ENCODE measurements at places on chromosomes 1 and 21. TPM values are rescaled to one million over a fixed set of nuclear protein-coding genes. Genes with fewer than 3 reads are reported as not detected.

The ANKRD65 gene
- 1.8 TPM for total RNA-seq

- no peaks in the 10 kb centered on the region for H3K27me3 ChIP-seq
- H3K36me3 ChIP-seq = no peaks in the 10 kb centered on the region
- no peak overlapping the region for H3K4me3 ChIP-seq
- peak overlapping the region; percentile 94 for H3K27ac ChIP-seq
- peak; percentile 88 for DNase-seq
- H3K4me1 ChIP-seq = peaks cover 74% of the 10 kb centered on the region
Measured at GRCh38 chr1:234915924-234916675, 212.5 kb downstream of the TOMM20 start.

- no peaks in the 10 kb centered on the region for H3K4me1 ChIP-seq
- no peaks in the 10 kb centered on the region for H3K36me3 ChIP-seq
- H3K27ac ChIP-seq = no peak overlapping the region
- DNase-seq = no peak
- H3K4me3 ChIP-seq = no peak overlapping the region
- H3K27me3 ChIP-seq = no peaks in the 10 kb centered on the region
Measured at GRCh38 chr1:205988585-205988995, 14.6 kb downstream of the RAB7B start.

The CELA2A gene
- total RNA-seq = not detected

DNA sequence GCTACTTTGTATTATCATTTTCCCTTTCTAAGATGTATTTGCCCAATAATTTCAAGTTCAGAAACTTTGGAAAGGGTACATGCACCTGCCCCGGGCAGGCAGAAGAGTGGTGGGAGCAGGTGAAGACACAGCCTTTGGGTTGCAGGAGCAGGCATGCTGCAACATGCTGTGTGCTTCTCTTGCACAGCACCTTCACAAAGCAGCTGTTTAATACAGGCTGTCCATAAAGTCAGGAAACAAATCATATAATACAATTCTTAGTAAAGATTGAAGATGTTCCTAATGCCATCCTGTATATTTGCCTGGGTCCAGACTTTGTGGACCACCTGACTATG lies 182.9 kb downstream of the ZNF281 start:
- no peak overlapping the region for H3K27ac ChIP-seq
- no peak for DNase-seq
- no peak overlapping the region for H3K4me3 ChIP-seq
- H3K36me3 ChIP-seq = no peaks in the 10 kb centered on the region
- H3K27me3 ChIP-seq = no peaks in the 10 kb centered on the region

DNA sequence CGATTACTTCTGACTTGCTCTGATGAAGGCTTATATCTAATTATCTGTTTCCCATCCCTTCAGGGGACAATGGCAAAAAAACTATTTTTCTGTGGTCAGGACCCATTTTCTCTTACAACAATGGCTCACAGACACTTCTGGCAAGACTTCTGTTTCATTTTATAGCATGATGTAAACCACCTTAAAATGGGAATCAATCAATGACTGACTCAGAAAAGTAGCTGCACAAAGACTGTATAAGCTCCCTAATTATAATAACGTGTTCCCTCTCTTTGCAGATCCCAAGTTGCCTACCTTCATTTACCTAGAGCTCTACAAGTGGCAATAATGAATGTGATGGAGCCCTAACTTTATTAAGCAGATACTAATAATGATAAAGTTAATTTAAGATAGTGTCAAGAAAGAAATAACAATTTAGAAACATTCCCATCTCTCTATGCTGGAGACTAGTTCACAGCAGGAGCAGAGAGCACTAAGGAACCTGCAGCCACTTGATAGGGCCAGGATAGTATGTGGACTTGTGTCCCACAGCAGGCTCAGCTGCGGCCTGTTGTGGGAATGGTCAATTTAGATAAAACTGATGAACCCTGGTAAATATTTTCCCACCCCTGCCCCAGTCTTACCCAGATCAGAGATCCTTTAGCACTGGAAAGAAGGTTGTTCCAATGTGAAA lies 538 bp downstream of the GBP2 start:
- peaks cover 15% of the 10 kb centered on the region for H3K4me1 ChIP-seq
- no peaks in the 10 kb centered on the region for H3K27me3 ChIP-seq
- peak overlapping the region; percentile 87 for H3K27ac ChIP-seq
- DNase-seq = no peak

The PLA2G5 gene
- total RNA-seq = not detected

GRCh38 chr1:57007948-57008347 lies 42.1 kb upstream of the C8B start:
- H3K4me1 ChIP-seq = no peaks in the 10 kb centered on the region
- H3K27me3 ChIP-seq = no peaks in the 10 kb centered on the region
- no peak overlapping the region for H3K27ac ChIP-seq

DNA sequence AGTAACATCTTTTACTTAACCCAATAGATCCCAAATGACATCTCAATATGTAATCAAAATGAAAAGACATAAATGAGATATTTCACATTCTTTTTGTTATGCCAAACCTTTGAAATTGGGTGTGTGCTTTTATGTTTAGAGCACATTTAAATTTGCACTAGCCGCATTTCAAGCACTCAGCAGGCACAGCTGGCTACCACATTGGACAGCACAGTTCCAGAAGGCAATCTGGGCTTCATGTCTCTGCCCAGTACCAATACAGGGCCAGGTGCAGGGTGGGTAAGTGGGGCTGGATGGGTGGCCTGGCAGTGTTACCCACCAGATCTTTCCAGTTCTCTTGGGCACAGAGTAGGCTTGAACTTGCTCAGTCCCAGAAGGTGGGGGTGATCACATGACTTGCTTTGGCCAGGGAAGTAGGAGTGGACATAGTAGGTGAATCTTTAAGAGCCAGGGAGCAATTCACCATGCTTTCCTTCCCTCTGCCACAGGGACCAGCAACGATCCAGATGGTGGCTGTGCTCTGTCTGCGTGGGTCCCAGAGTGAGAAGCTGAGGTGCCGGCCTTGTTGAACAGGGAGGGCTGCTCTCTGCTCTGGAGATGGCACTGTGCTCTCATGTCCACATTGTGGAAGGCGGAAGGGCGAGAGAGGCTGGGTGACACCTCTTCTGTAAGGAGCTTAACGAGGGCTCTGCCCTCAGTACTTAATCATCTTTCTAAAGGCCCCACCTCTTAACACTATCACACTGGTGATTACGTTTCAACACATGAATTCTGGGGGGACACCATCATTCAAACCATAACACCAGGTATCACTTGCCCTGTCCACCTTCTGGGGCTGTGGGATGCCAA lies 261.4 kb downstream of the GRIK3 start:
- no peak overlapping the region for H3K27ac ChIP-seq
- H3K36me3 ChIP-seq = no peaks in the 10 kb centered on the region
- no peak overlapping the region for H3K4me3 ChIP-seq
- no peaks in the 10 kb centered on the region for H3K4me1 ChIP-seq
- peaks cover 8% of the 10 kb centered on the region for H3K27me3 ChIP-seq

The CRYAA gene
- total RNA-seq = not detected

DNA sequence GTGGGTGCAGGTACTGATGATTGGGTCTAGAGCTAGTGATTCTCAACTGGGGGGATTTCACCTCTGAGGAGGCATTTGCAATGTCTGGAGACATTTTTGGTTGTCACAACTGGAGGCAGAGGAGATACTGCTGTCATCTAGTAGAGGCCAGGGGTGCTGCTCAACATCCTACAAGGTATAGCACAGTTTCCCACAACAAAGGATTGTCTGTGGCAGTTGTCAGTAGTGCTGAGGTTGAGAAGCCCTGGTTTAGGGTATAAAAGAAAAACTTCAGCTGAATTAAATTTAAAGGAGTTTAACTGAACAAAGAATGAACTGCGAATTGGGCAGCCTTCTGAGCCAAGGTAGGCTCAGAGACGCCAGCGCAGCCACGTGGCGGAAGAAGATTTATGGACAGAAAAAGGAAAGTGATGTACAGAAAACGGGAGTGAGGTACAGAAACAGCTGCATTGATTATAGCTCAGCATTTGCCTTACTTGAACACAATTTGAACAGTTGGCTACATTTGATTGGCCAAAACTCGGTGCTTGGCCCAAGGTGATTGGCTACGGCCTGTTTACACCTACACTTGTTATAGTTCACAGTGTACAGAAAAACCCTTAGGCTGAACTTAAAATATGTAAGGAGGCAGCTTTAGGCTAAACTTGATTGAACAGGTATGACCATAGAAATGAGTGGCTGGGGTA lies 40.4 kb downstream of the MPZL1 start:
- H3K4me1 ChIP-seq = no peaks in the 10 kb centered on the region
- no peak overlapping the region for H3K4me3 ChIP-seq
- DNase-seq = no peak
- H3K36me3 ChIP-seq = peaks cover 11% of the 10 kb centered on the region
- H3K27me3 ChIP-seq = no peaks in the 10 kb centered on the region
- no peak overlapping the region for H3K27ac ChIP-seq

The PRR9 gene
- total RNA-seq = not detected

DNA sequence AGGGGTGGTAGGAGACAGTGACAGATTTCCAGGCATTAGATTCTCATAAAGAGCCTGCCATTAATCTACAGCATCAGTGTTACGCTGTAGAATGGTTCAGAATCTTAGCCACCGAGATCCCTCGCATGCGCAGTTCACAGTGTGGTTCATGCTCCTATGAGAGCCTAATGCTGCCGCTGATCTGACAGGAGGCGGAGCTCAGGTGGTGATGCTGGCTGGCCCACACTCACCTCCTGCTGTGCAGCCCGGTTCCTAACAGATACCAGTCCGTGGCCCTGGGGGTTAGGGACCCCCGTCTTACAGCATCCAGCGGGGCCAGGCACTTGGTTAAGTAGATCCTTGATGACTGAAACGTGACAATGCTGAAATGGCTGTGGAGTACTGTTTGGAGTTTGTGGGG lies 163.6 kb upstream of the C1orf21 start:
- no peaks in the 10 kb centered on the region for H3K4me1 ChIP-seq
- no peak overlapping the region for H3K27ac ChIP-seq
- H3K36me3 ChIP-seq = no peaks in the 10 kb centered on the region
- no peak overlapping the region for H3K4me3 ChIP-seq

DNA sequence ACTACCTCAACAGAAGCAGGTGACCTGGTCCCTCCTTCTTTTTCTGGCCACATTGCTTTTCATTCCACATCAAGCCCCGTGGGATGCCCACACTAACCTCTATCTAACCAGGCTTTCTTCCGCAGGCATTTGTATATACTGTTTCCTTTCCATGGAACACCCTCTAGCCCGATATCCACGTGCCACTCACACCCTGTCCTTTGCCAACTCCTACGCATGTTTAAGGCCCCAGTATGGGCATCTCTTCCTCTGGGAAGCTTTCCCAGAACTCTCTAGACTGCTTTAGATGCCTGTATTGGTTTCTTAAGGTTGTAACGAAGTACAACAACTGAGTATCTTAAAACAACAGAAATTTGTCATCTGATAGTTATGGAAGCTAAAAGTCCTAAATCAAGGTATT lies 121.0 kb downstream of the TNR start:
- no peak overlapping the region for H3K27ac ChIP-seq
- no peak overlapping the region for H3K4me3 ChIP-seq
- H3K27me3 ChIP-seq = no peaks in the 10 kb centered on the region
- H3K36me3 ChIP-seq = no peaks in the 10 kb centered on the region
